Activated T-helper 1 cell treated with anti-CD3 and anti-CD28 coated beads, Interleukin-2, amount 50 U/mL, for 16 hours (primary cell): ENCODE measurements at places on chromosomes 4 and X.

- no peak for DNase-seq
Observed at GRCh38 chr4:107760281-107760947, 40.4 kb upstream of the PAPSS1 start.

GRCh38 chr4:149749784-149750183, 65.9 kb downstream of the IQCM start:
- no peak for DNase-seq

DNA sequence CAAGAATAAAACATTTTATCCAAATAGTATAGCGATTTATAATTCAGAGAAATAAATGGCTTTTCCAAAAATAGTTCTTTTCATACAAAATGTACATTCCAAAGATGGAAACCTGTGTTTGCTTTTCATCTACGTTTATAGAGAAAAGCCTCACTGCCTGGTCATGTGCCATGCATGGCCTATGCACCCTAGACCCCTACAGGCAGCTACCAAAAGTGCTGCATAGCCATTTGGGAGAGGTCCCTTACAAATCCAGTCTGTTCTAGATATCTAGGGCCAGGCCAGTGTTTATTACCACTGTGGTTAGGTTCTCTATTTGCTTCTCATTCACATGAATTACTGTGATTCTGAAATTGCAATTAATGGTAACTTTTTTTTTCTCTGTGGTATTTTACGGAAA, 17.2 kb downstream of the HMGB2 start:
- no peak for DNase-seq

DNA sequence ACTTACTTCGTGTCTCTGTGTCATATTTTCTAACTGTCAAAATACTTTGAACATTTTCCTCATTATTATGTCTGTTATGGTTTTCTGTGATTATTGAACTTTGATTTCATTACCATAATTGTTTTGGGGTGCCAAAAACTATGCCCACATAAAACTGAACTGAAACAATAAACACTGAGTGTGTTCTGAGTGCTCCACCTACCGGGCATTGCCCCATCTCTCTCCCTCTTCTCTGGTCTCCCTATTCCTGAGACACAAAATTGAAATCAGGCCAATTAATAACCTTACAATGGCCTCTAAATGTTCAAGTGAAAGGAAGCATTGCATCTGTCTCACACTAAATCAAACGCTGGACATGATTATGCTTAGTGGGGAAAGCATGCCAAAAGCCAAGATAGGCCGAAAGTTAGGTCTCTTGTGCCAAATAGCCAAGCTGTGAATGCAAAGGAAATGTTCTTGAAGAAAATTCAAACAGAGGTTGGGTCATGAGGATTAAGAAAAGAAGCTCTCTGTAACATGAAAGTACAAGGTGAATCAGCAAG, 972.3 kb downstream of the PCDH7 start:
- no peak for DNase-seq

GRCh38 chr4:5940470-5941203, 47.8 kb upstream of the CRMP1 start:
- no peak for DNase-seq

DNA sequence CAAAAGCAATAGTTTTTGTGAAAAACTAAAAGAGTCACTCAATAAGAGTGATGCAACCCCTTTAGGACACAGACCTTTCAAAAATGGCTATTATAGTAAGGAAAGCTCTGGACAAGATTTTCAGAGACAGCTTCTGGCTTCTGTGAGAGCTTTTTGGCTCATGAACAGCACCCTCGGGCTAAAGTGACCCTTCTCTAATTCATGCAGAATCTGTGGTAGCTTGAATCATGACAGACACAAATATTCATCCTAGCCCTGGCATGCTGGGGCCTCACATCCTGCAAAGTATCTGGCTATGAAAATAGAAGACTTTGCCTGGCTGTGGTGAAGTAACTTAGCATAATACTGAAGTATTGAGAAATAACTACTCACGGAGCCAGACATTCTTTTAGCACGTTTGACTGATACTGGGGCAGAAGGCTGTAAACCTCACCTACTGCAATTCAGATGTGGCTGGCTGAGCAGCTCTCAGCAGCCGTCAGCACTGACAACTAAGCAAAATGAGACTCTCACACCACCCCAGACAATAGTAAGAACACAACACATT, 327.3 kb downstream of the MAPK10 start:
- no peak for DNase-seq

DNA sequence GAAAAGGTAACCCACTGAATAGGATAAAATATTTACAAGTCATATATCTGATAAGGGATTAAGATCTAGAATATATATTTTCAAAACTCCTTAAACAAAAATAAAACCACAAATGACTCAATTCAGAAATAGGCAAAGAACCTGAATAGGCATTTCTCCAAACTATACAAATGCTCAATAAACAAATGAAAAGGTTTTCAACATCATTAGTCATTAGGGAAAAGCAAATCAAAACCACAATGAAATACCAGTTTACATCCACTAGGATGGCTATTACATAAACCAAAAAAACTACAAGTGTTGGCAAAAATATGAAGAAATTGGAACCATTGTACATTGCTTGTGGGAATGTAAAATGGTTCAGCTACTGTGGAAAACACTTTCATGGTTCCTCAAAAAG, 167.0 kb upstream of the GALNT7 start:
- DNase-seq = no peak

- no peak for DNase-seq
Observed at GRCh38 chrX:64191281-64192010, 14.1 kb downstream of the AMER1 start.

- no peak for DNase-seq
Observed at GRCh38 chr4:157043131-157043530, 32.8 kb upstream of the GLRB start.

DNA sequence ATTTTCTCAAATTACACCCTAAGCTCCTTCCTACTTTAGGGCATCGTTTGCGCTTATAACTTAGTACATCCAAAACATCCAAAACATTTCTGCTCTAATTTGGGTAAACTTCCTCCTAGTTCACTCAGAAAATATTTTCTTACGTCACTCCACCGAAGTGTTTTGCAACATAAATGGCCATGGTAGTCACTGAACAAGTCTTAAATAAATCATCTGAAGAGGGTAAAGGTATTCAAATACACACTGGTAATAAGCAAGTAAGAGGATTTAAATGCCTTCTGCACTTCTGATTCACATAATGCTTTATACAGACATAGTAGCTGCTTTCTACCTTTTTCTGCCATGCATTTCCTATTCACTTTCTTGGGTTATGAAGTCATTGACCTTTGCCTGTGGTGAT, 991.9 kb downstream of the NLGN4X start:
- DNase-seq = no peak

GRCh38 chr4:29009908-29010307, 1710.3 kb upstream of the PCDH7 start:
- DNase-seq = no peak

DNA sequence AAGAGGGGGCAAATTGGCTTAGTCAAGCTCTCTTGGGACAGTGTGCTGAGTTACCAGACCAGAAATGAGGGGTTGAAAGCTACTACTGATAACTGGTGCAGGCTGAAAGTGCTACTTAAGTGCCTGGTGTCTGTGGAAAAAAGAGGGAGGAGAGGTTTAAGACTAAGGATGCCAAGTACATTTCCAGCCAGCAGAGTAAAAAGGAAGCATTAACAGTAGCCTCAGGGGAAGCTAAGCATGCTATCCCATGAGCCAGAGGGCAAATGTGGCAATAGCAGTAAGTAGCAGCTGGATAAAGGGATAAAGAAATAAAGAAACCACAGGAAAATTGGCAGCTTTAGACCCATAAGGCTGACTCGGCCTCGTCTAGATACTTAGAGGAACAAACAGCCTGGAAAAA, 196.3 kb upstream of the MAB21L2 start:
- DNase-seq = no peak

DNA sequence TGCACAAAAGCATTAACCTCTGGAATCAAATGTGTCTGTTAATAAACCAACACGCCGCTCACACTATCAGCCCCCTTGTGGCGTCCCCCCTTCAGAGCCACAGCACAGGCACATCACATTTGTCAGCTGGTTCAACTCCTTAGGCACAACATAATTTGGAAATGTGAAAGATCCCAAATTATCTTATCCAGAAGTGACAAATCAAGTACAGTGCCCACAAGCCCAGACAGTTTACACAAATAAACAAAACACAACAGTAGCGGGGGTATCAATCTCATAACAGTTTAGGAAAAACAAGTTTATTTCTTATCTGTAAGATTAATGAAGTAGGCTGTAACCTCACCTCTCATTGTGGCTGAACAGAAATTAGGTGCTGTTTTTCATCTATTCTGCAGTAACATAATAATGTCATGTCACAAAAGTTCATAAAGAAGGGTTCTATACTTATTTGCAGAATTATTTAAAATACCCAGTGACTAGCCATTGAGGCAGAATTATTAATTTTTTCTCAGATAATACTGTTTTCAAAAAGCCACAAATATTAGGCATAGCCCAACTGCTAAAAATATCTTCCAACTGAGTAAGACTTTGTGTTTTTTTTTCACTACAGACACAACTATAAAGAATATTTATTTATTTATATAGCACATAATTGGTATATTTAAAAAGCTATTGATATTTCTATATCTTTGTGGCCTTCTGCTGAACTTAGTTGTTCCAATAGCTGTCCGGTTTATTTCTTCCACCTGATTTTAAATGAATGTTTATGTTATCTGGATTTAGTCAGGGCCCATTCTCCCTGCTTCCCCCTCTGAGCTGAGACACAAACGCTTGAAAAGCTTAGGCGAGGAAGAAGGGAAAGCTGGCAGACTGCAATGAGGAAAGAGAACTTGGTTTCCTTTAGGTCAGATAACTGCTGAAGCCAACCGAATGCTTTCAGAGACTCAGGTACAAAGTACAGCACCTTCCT, 214.7 kb downstream of the QDPR start:
- no peak for DNase-seq

DNA sequence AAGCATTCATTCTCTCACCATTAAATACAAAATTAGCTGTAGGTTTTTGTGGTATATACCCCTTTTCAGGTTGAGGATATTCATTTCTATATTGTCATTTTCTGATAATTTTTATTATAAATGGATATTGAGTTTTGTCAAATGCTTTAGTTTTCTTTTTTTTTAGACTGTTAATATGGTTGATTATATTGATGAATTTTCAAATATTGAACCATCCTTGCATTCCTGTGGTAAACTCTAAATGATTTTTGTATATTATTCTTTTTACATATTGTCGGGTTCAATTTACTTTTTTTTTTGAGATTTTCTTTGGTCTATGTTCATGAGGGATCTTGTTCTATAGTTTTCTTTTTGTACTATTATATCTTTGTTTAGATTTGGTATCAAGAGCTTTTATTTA, 165.1 kb downstream of the GPAT3 start:
- DNase-seq = no peak

- DNase-seq = no peak
Observed at GRCh38 chr4:183192571-183192970, 93.5 kb downstream of the WWC2 start.

DNA sequence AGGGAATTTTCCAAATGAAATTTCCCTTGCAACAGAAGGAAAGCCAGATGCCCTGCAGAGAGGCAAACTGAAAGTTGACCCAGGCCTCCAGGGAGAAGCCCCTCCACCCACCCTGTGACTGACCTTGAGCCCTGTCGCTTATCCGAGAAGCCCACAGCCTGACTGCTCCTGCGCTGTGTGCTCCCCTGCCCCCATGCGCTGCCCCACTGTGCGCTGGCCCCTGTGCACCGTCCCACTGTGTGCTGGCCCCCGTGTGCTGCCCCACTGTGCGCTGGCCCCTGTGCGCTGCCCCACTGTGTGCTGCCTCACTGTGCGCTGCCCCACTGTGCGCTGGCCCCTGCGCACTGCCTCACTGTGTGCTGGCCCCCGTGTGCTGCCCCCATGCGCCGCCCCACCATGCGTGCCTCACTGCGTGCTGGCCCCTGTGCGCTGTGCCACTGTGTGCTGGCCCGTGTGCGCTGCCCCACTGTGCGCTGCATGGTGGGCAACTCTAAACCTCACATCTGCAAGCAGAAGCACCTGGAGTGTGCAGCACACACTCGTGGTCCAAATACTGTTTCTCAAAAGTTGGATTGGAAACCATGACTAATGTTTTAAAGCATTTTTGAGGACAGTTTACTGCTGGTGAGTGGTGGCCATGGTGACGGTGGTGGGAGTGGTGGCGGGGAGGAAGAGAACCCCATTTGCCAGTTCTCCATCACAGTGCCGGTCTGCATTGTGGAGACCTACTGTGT, 8.3 kb upstream of the GRPEL1 start:
- no peak for DNase-seq

DNA sequence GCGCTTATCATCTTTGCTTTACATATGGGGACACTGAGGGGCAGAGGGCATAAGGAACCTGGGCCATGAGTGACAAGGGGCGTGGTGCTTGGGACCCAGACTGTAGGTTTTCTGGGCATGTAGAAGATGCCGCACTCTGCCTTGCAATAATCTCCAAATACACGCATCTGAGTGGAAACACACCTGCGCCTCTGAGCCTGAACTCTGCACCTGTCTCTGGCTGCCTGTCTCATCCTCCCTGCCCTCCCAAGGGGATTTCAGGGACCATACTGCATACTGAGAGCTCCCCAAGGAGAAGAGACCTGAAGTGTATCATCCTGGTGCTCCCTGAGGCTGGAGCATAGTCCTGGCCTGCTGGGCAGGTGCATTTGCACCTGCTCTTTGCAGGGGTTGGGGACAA, 34.7 kb upstream of the ASMTL start:
- DNase-seq = no peak

DNA sequence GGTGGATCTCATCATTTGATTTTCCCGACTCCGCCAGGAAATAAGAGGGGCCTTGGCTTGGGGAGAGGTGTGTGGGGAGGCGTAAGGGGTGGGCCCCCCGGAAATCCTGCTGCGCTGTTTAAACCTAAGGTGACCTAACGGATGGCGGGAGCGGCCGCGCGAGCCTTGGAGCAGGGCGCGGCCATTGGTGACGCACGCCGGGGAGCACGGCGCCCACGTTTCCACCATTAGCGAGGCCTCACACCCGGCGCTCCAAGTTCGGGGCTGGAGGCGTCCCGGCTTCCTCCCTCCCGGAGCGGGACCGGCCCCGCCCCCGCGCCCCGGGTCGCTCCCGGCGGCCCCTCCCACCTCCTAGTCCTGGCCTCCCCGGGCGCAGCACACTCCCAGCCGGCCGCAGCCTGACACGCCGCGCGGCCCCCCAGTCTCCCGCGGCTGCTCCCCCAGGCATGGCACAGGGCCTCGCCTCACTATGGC, at the start of gene SMS:
TSS of gene SMS (plus strand) at position 354 of the 474 bp plus-strand sequence. CDS start at position 470, 116 bp downstream.
- DNase-seq = peak; percentile 34

DNA sequence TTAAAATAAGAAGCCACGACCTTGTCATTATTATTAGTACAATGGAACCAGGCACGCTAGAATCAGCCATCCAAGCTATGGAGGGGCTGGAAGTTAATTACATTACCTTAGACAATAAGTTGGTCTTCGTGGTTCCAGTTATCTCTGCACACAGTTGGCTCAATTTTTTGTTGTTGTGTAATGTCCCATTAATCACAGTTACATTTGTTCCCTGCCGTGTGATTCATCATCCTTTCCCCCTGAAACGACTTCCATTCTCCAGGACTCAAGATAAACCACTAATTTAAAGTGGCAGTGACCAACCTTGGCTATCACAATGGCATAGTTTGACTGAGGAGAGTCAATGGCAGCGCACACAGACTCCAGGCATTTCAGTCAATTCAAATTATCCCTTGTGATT, 905.0 kb downstream of the RAB28 start:
- no peak for DNase-seq
